ENCODE measurements at places on chromosomes 16 and 17.

DNA sequence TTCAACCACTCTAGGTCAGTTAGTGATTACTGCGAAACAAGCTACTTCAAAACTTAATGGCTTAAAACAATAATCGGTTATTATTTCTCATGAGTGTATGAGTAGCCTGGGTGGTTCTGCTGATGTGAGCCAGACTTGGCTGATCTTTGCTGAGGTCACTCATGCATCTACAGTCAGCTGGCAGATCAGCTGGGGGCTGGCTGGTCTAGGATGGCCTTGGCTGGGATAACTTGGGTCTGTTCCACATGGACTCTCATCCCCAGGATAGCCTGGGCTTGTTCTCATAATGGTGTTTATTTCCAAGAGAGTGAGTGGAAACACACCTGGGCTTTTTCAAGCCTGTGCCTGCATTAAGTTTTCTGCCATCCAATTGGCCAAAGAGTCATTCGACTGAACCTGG, 13.0 kb downstream of the CCDC182 start:
- no peak for DNase-seq

DNA sequence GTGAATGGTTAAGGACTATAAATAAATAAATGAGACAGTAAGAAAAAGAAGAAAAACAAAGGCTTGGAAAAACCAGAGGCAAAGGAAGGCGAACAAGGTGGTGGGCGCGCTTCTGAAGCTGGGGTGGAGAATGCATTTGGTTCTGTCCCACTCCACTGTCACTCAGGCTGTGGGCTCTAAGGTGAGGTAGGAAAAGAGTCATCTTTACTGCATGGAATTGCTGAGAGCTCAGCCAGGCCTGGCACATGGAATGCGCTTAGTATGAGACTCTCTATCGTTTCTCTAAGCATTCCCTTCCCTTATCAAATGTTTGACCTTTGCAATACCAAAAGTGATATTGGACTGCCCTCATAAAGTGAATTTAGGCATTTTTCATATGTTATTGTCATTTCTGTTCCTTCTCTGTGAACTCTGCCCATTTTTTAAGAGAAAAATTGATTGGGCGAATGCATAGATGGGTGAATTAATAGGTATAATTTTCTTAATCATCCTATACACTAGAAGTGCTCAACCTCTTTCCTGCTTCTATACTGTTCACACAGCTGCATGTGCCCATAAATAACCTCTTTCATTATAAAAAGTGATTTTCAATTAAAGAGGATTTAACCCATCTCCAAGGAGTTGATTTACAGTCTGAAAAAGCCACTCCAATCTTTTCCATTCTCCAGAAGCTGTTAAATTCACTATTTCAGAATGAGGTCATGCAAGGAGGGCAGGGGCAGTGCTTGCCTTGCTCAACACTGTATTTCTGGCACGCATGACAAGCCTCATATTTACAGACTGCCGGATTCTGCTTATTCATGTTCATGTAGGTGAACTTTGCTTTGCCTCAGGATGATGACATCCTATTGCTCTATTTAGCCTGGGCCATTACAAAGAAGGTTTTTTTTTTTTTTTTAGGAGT, 87.7 kb downstream of the MYH10 start:
- peak; percentile 21 for DNase-seq

DNA sequence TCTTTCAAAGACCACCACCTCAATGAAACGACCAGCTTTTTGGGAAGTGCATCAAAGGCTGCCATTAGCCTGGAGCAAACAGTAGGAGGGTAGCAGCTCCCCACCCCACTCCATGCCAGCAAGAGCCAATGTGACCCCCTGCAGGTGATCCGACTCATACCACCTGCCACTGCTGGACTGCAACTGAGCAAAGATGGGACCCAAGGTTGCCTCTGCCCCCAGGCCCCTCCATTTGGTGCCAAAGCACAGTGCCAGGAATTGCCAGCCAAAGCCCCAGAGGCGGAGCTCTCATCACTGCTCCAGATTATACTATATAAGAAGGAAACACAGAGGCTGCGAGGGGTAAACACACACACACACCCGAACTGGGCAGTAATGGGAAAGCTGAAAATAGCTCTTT, 8.3 kb downstream of the PITPNM3 start:
- no peak for DNase-seq

DNA sequence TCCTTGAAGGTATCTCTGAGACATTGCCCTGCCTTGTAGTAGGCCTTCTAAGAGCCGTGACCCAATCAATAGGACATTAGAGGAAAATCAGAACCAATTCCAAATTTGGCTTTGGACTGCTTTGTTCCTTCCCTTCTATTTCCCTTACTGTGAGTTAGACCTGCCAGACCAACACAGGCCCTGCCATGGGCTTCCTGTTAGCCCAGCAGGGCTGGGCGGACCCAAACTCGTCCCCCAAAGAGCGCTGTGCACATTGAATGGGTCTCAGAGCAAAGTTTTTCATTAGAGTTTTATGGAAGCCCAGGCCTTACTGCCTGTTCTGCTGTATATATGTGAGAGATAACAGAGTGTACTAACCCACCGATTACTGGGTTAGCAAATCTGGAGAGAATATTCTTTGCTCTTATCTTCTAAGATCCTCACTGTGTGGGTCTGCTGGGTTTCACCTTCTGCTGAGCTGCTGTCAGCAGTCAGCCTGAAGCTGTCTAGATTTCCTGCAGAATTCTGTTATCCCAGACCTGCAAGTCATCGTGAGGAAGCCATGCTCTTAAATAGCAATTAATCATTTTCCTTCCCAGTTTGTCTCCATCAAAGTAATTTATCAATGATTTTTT, 5.7 kb downstream of the ARHGAP44 start:
- DNase-seq = no peak

DNA sequence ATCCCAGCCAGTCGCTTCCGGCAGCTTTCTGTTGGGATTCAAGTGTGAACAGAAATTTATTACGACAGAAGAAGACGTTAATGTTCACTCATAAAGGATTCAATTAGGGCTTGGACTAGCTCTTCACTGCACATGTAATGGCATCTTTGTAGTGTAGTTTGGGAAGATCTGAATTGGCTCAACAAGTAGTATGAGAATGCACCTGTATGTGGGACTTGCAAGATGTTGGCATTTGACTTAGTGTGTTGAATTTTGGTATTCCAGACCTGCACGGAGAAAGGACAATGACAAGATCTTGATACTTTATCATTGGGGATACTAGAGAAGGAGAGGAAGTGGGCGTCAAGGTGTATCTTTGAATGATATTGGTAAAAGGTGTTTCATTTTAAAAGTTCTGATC, 1.2 kb downstream of the PSMD11 start:
- DNase-seq = no peak

GRCh38 chr17:74480290-74480689, 13.9 kb downstream of the CD300A start:
- no peak for DNase-seq

- DNase-seq = peak; percentile 99
These were observed 5.5 kb upstream of the MXRA7 start for GRCh38 chr17:76716146-76716838.

All from HCEC 1CT (cell line).